Mesenchymal stem cell (in vitro differentiated cells and primary cell): ENCODE measurements at places on chromosomes 11 and 22.

- no peak for DNase-seq
These were observed 92.8 kb downstream of the MYEOV start for GRCh38 chr11:69386594-69387408.

DNA sequence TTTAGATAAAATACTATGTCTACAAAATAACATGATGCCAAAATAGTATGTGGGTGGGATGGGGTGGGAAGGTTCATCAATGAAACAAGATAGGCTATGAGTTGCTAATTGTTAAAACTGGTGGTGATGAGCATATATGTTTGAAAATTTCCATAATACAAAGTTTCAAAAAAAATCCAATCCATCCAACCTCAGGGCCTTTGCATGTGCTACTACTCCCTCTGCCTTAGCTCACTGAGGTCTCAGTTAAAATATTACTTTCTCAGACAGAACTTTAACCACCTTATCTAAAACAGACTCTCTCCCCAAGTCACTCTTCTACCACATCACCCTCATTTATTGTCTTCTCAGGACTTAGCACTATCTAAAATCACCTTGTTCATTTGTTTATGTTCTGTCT is 201.1 kb downstream of the TTC28 start:
- DNase-seq, result no peak

DNA sequence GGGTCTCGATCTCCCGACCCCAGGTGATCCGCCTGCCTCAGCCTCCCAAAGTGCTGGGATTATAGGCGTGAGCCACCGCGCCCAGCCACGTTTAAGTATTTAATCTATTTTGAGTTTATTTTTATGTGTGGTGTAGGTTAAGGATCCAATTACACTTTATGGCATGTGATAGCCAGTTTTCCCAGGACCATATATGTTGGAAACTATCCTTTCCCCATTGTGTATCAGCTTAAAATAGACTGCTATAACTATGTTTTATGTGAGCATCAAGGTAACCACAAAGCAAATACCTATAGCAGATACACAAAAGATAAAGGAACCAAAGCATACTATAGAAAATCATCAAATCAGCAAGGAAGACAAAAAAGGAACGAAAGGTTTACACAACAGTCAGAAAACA is 42.4 kb downstream of the TTC28 start:
- DNase-seq, result no peak

GRCh38 chr22:47213571-47214230 is 451.3 kb downstream of the TBC1D22A start:
- no peak for DNase-seq

DNA sequence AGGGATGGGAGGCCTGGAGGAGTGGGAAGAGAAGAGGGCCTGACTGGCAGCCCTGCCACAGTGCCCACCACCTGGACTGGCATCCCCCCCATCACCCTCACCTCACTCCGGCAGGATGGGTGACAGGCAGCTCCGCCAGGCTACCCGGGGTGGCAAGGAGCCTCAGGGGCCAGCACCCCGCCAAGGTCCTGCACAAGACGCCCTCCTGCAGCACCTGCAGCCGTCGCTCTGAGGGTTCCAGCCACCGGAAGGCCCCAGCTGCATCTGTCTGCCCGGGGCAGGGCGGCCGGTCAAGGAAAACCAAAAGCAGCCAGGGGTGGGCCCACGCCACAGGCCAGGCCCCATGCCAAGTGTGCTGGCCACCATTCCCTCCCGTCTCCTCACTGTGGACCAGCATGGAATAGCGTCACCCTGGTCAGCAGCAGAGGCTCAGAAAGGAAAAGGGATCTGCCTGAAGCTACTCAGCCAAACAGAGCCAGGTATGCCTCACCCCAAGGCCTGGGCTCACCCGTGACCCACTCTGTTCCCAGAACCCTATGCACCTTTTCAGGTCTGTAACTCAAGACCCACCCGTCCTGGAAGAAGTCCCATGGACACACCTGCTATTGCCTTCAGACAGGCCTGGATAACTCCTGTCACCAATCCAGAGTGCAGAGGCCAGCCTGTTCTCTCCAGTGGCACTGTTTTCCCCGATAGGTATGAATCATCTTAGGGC is 7.0 kb downstream of the RHBDD3 start:
- no peak for DNase-seq

DNA sequence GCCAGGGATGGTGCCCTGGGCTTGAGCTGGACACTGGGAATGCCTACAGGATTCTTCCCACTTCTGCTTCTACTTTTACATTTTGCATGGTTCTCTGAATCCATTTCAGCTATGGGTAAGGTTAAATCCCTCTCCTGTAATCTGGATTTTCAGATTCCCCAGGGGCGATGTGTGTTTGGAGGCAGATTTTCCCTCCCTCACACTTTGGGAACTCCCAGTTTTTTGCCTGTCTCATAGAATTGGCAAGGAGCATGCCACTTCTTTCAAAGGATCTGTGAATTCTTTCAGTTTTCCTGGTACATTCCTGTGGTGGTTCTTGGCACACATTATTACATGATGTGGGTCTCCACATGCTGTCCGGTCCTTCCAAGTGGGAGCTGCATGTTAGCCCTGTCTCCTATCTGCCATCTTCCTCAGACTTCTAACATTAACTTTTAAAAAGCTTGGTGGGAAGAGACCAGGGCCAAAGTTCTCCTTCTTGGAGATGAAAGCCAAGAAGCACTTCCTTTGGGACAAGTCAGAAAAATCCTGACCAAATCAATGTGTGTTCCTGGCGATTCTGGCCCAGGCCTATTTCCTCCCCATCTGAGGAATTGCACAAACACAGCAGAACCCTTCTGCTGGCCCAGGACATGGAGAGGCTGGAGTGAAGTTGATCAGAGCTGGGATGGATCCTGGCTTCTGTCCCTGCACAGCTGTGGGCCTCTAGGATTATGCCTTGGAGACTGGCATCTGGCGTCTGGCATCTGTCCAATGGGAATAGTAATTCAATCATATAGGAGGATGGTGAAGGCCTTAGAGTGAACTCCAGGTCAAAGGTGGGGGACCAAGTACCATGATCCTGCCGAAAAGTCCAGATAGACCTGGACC is 5.4 kb upstream of the APOL2 start:
- no peak for DNase-seq

DNA sequence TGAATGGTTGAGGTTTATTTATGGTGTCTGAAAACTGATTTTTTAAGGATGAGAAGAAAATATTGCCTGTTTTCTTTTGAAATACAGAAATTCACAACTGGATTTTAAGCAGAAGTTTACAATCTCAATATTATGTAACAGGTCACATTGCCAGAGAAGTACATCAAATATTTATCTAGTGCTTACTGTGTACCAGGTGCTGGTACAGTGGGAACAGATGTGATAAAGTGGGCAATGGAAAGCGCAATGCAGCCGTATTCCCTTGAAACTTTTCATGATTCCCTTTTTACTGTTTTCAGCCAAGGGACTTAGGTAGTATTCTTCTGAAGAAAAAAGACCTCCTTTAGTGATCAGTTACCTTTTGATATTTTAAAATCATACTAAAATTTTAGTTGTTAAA is 49.6 kb downstream of the TTC17 start:
- no peak for DNase-seq
